ENCODE measurements at places on chromosomes 11 and 22.

GRCh38 chr11:68403424-68403823 lies 57.1 kb upstream of the PPP6R3 start:
- DNase-seq = no peak

DNA sequence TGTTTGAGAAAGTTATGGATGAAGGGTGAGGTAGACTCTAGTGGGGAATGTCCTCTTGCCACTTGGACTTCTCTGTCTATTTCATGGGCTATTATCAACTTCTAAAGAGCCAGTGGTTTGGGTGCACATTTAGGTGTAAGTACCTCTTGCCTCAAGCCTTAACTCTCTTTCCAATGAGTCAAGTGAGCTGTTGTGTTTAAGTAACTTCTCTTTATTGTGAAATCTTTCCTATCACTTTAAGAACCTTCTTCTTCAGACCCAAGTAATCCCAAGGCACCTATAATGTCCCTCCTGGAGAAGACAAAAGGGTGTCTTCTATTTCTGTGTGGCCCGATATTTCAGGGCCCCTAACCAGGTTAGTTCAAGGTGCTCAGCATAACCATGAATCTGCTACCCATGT lies 90.5 kb upstream of the VPREB1 start:
- no peak for DNase-seq

- no peak for DNase-seq
Observed at GRCh38 chr11:83557653-83558052, 271.5 kb upstream of the CCDC90B start.

DNA sequence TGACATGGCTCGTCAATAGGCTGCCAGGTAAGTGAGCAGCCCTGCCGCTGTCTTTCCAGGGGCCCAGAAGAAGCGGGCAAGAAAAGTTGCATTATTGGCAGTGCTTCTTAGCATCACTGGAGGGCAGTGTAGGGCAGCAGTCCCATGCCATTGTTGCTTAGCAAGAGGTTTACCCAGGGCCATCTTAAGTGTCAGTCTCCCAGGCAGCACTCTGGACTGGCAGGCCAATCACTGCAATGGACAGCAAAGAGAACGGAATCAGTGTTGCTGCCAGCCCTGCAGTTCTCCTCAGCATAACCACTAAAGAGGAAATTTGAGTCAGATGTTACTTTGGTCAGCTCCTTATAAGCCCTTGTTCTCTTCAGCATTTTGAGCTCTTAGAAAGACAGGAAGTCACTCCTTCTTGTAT lies 13.4 kb upstream of the GRK2 start:
- DNase-seq = no peak

DNA sequence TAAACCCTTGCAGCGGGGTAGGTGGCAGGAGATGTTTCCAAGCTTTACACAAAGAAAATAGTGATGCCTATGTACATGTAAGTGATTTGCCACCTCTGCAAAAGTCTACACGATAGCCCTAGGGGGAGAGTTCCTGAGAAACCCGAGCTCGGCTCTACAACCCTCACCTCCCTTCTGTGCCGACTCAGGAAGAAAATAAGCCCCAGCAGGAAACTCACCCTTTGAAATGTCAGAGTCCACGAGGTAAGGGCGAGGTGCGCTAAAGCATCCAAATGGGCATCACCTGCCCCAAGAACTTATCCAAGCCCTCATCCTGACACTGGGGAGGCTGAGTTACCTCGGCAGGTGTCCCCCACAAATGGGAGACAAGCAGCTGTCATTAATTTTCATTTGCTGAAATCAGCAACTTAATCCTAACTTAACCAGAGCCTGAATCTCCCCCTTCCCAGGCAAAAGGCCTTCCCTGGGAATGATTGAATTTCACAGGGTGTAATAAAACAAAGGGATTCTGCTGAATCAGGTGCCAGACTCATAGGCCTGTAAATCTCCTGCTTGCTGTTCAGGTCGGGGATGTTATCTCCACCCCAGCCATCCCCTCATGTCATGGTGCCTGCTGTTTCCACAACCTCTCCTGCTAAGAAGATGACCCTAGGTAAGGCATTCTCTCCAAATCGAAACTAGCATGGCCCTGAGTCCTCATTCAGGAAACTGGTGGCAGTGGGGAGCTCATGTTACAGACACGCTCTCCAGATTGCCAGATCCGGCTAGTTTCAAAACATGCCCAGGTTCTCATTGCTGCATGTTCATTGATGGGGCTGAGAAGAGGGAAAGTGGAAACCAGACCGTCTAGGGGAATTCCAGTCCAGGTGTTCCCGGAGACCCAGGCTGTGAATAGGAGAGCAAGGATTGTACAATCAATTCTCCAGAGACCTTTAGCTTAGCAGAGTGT lies 105.3 kb upstream of the KIRREL3 start:
- DNase-seq = no peak

- no peak for DNase-seq
Observed at GRCh38 chr22:23054531-23055257, 15.6 kb upstream of the GNAZ start.

- DNase-seq = no peak
Observed at GRCh38 chr11:114309517-114309916, 13.3 kb downstream of the NNMT start.

- DNase-seq = no peak
Observed at GRCh38 chr11:64577202-64577601, 13.8 kb upstream of the SLC22A12 start.

DNA sequence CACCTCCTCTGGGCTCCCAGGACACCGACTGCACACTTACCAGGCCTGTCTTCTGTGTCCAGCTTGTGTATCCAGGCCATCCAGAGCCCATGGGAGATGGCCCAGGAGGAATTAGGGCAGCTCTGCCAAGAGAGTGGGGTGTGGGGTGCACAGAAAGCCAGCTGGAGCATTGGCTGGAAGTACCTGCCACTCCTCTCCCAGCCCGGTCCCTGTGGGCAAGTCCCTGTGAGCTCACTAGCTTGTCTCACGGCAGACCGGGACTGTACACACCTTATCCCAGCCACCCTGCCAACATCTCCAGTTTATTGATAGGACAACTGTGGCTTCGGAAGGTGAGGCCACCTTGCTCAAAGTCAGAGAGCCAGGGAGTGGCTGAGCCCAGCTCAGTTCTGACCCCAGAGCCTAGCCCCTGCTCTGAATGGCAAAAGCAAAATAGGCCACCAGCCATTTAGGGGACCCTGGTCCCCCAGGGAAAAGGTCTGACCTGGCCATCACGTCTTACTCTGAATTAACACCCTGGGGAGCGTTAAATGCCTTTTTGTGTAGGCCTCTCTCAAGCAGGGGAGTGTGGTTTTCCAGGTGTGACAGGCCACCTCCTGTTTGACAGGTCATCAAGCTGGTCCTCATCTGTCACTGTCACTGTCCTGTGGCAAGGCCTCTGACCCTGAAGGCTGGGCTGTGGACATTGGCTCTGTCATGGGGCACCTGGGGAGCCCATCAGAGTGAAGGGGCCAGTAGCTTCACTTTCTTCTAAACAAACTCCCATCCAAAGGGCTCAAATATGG lies 15.1 kb downstream of the UQCR10 start:
- DNase-seq = no peak

DNA sequence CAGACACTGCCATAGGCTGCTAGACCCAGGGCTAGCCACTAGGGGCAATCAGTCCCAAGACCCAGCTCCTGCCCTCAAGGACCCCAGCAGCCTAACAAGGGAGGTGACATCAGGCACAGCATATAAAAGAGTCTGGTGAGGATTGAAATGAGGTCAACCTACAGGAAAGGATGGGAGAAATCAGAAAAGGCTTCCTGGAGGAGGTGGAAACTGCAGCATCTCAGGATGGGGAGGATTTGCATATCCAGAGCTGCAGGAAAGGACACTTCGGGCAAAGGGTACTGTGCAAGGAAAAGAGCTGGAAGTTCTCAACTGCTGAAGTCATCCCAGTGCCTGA lies 2.9 kb upstream of the ARFGAP2 start:
- peak; percentile 20 for DNase-seq

- no peak for DNase-seq
Observed at GRCh38 chr11:69003866-69004367, 9.1 kb downstream of the MRGPRF start.

DNA sequence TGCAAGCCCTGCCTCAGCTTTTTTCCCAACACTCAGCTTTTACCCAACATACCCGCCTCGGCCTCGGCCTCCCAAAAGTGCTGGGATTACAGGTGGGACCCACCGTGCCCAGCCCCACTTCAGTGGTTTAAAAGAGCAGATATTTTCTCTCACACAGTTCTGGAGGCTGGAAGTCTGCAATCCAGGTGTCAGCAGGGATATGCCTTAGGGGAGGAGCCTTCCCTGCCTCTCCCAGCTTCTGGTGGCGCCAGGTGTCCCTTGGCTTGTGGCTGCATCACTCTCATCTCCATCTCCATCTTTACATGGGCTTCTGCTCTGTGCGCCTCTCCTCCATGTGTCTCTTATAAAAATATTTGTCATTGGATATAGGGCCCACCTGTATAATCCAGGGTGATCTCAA lies 50.0 kb downstream of the MCHR1 start:
- no peak for DNase-seq

DNA sequence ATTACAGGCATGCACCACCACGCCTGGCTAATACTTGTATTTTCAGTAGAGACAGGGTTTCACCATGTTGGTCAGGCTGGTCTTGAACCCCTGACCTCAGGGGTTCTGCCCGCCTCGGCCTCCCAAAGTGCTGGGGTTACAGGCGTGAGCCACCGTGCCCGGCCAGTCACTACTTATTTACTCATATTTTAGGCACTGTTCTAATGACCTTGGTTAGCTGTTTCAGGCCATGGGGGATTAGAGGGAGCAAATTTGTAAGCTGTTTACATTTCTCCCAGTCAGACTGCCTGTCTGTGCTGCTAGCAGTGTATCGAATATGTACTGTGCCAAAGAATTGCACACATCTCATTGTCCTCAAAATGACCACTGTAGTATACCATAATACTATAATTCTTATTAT lies 32.7 kb upstream of the PACSIN2 start:
- no peak for DNase-seq
